MCF 10A (cell line): ENCODE measurements at places on chromosomes 11 and 22. TPM values are rescaled to one million over a fixed set of nuclear protein-coding genes. Genes with fewer than 3 reads are reported as not detected.

GRCh38 chr22:29679316-29679715 is 40.5 kb upstream of the CABP7 start:
- no peak overlapping the region for H3K4me3 ChIP-seq
- H3K27me3 ChIP-seq: no peaks in the 10 kb centered on the region
- DNase-seq: no peak
- no peaks in the 10 kb centered on the region for H3K4me1 ChIP-seq

Gene MUC6
- total RNA-seq: not detected in 2 replicates

DNA sequence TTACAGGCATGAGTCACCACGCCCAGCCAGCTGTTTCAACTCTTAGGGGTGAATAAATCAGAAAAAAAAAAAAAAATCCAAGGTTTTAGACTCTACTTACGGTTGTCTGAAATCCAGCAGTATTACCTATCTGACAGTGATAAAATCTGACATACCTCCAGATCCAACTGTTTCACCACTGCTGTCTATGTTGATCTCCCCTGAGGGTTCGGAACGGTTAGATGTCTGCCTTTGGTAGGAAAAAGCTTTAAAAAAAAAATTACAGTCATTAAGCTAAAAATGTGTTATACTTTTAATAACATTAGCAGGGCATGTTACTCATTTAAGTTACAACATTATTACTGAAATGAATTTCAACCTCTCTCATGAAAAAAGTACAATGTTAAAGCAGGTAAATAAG is 21.1 kb downstream of the NCAPD3 start:
- DNase-seq: no peak
- H3K27ac ChIP-seq: no peak overlapping the region
- H3K36me3 ChIP-seq: peaks cover 62% of the 10 kb centered on the region
- H3K27me3 ChIP-seq: no peaks in the 10 kb centered on the region

- H3K4me1 ChIP-seq: no peaks in the 10 kb centered on the region
- peaks cover 27% of the 10 kb centered on the region for H3K27me3 ChIP-seq
- DNase-seq: no peak
- H3K27ac ChIP-seq: no peak overlapping the region
Measured at GRCh38 chr22:44627521-44628139, 74.4 kb upstream of the PRR5 start.

DNA sequence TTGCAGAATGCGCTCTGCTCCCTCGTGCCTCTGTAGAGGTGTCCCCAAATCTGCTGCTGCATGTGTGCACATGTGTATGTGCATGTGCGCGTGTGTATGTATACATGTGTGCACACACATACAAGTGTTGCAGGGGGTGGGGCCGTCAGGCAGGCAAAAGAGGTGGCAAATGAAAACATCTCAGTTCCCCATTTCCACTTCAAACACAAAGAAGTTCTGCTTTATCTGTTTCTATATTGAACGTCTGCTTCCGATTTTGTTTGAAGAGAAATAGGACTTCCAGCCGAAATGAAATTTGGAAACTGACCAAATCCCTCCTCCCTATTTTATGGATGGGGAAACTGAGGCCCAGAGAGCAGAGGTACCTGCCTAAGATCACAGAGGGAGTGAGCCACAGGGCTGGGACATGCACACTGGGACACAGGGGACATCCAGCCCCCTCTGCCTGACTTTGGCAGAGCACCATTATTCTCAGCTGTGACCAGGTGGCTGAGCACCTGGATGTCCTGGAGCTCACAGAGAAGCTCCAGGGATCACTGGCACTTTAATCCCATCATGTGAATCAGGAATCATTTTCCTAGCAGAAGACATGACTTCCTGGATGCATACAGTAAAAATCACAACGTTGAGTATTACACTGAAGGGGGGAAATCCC is 41.2 kb upstream of the ALX4 start:
- no peak overlapping the region for H3K4me3 ChIP-seq
- H3K27me3 ChIP-seq: no peaks in the 10 kb centered on the region
- no peaks in the 10 kb centered on the region for H3K36me3 ChIP-seq
- no peaks in the 10 kb centered on the region for H3K4me1 ChIP-seq
- no peak for DNase-seq

DNA sequence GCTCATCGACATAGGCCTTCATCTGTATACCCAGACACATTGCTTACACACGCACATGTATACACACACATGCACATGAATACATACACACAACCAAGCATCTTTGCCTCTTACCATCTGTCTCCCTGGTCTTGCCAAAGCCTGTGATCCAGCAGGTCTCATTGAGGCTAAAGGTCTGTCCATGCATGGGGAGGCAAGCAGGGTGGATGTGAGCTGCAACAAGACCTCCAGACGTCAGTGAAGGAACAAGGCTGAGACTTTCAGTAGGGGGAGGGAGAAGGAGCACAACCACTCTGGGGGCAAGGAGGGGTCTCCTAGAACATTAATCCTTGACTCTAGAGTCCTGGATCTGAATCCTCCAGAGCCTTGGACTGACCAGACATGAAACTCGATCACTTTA is 23.7 kb downstream of the TMPRSS13 start:
- no peak overlapping the region for H3K27ac ChIP-seq
- H3K4me1 ChIP-seq: peaks cover 8% of the 10 kb centered on the region
- no peak overlapping the region for H3K4me3 ChIP-seq
- H3K36me3 ChIP-seq: no peaks in the 10 kb centered on the region

DNA sequence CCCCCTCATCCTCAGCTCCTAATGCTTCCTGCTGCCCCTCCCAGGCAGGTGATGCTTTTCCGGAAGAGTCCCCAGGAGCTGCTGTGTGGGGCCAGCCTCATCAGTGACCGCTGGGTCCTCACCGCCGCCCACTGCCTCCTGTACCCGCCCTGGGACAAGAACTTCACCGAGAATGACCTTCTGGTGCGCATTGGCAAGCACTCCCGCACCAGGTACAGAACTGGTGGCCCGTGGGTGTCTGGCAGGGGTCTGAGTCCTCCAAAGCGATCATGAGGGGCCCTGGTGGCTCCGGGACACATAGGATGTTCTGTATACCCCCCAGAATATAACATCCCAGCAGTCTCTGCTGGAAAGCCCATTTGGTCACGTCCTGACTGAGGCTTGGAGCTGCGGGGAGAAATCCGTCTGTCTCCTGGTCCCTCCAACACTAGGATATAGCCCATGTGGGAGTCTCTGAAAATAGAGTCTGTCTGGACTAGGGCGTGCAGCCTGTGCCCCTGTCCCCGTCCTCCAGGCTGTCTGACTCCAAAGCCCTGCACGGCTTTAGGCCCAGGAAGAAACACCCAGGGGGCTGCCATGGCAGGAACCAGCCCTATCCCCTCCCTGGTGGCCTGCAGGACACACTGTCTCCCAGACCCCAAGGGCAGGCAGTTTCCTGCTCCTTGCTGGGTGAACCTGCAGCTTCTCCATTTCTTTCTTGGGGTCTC is 9.1 kb downstream of the F2 start:
- H3K27me3 ChIP-seq: no peaks in the 10 kb centered on the region
- DNase-seq: no peak
- no peak overlapping the region for H3K4me3 ChIP-seq
- no peaks in the 10 kb centered on the region for H3K4me1 ChIP-seq
- H3K36me3 ChIP-seq: peaks cover 5% of the 10 kb centered on the region

DNA sequence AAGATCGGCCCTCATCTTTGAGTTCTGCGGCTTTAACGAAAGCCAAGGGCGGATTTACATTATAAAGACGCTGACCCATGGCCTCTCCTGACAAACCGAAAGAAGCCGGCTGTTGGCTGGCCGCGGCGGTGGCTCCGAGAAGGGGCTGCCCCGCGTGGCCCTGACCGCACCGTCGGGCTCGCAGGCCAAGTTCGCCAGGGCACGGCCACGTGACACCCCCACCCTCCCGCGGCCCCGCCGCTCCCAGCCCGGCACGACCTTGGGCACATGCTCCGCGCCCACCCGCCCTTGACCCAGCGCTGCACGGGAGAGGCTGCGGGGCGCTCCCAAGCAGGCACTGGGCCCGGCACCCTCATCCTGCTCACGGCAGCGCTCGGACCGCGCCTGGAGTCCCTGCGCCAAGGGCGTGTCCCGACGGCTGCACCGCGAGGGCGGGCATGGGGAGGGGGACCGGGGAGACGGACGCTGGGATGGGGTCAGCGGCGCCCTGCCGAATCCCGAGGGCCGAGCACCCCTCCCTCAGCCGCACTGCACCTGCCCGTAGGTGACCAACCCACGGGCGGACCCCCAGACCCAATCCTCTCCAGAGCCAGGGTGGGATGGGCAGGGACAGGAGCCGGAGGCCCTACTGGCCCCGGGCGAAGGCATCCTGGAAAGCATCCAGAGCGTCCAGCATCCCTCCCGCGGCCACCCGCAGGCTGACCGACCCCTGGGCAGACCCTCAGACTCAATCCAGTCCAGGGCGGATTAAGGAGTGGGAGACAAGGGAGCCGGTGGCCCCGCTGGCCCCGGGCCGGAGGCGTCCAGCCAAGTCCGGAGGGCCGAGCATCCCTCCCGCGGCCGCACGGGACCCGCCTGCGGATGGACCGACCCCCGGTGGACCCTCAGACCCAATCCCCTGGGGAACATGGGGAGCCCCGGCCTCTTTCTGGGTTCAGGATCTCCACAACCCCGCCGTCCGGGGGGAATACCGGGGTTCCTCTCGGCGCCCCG is 759 bp downstream of the CPT1A start:
- H3K4me1 ChIP-seq: peaks cover 18% of the 10 kb centered on the region
- DNase-seq: peak; percentile 50
- H3K36me3 ChIP-seq: peaks cover 6% of the 10 kb centered on the region
- peak overlapping the region; percentile 73 for H3K4me3 ChIP-seq

DNA sequence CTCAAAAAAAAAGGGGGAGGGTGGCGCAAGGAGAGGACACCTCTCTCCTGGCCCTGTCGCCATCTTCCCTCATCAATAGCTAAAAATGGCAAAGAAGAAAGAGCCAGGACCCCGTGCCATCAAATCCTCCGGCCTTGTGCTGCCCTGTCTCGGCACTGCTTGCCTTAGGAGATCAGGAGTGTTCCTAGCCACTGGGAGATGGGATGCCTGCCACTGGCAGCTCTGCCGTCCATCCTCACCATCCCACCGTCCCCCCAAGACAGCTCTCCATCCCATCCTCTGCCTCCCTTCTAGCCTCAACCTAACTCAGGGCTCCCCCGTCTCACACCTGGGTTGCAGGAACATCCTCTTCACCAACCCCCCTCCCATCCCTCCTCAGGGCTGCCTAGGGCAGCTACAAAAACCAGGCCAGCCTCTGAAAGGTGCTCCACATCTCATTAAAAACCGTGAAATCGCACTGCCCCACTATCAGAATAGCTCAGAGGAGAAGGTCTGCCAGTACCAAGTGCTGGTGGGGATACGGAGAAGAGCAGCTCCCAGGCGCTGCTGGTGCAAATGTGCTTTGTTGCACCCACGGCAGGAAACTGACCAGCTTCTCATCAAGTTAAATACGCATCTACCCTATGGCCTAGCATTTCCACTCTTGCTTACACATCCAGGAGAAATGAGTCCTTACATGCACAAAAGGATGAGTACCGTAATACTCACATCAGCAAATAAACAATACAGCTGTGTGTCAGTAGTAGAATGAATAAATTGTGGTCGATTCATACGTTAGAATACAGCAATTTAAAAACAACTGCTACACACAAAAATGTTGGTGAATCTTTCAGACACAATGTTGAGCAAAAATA is 31.7 kb upstream of the GCAT start:
- H3K4me3 ChIP-seq: peak overlapping the region; percentile 51
- peak overlapping the region; percentile 76 for H3K27ac ChIP-seq
- H3K27me3 ChIP-seq: no peaks in the 10 kb centered on the region
- peaks cover 13% of the 10 kb centered on the region for H3K4me1 ChIP-seq
- H3K36me3 ChIP-seq: peaks cover 42% of the 10 kb centered on the region

- no peak for DNase-seq
- peaks cover 19% of the 10 kb centered on the region for H3K4me1 ChIP-seq
- no peaks in the 10 kb centered on the region for H3K27me3 ChIP-seq
- no peak overlapping the region for H3K27ac ChIP-seq
- H3K4me3 ChIP-seq: no peak overlapping the region
Measured at GRCh38 chr22:43011079-43011478, 3.9 kb downstream of the PACSIN2 start.

Gene TMEM126A
- total RNA-seq: 33.5 and 34.9 TPM in 2 replicates

DNA sequence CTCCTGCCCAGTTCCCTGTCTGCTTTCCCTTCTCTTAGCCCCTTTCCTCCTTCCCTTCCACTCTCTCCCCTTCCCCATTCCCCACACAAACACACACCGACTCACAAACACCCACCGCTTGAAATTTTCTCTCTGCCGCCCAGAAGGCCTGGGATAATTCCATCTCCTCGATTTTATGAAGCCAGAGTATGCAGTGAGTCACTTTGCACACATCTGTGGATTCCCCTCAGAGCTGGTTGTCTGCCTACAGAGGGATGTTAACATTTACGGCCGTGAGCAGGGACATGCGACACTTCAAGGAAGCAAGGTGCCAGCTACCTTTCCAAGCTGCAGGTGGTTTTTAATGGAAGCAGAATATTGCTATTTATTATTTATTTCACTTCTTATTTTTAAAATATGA is 332.0 kb downstream of the TENM4 start:
- no peaks in the 10 kb centered on the region for H3K27me3 ChIP-seq
- DNase-seq: no peak
- H3K36me3 ChIP-seq: no peaks in the 10 kb centered on the region
- H3K27ac ChIP-seq: no peak overlapping the region
- no peak overlapping the region for H3K4me3 ChIP-seq

DNA sequence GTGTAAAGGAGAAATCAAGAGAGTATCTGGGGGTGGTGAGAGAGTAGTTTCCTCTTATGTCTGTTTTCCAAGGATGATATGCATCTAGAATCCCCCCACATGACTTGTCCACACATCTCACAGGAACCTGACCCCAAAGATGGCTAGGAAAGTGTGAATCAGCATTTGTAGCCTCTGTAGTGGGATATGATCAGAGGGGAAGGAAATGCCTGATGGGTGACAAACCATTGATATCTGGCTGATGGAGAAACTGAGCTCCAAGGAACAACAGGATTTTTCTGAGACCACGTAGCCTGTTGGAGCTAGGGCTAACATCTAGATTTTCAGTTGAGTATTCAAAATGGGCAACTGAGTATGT is 369.4 kb downstream of the DDX10 start:
- peaks cover 15% of the 10 kb centered on the region for H3K4me1 ChIP-seq
- DNase-seq: no peak
- H3K27ac ChIP-seq: no peak overlapping the region
- peaks cover 4% of the 10 kb centered on the region for H3K36me3 ChIP-seq
- H3K4me3 ChIP-seq: no peak overlapping the region
- no peaks in the 10 kb centered on the region for H3K27me3 ChIP-seq
